ENCODE measurements at places on chromosomes 12 and 14. TPM values are rescaled to one million over a fixed set of nuclear protein-coding genes. Genes with fewer than 3 reads are reported as not detected.

GRCh38 chr12:104570174-104570907 lies 113.6 kb downstream of the CHST11 start:
- DNase-seq: no peak

DNA sequence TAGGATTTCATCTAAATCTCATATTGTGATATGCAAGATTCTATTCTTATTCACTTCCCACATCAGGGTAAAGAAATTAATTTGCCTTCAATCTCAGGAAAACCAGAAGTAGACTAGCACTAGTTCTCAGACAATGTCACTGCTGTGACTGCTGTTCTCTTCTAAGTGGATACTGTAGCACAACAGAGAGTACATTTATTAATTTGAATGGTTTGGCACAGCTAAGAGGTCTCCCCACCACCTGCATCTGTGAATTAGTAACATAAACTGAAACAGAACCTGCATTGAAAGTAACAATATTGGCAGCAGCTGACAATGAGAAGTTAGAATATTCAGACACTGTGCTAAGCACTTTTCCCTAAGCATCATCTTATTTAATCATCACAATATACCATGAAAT lies 253.1 kb downstream of the PDZRN4 start:
- DNase-seq: no peak

GRCh38 chr12:238736-239398 lies 23.8 kb downstream of the SLC6A13 start:
- no peak for DNase-seq

DNA sequence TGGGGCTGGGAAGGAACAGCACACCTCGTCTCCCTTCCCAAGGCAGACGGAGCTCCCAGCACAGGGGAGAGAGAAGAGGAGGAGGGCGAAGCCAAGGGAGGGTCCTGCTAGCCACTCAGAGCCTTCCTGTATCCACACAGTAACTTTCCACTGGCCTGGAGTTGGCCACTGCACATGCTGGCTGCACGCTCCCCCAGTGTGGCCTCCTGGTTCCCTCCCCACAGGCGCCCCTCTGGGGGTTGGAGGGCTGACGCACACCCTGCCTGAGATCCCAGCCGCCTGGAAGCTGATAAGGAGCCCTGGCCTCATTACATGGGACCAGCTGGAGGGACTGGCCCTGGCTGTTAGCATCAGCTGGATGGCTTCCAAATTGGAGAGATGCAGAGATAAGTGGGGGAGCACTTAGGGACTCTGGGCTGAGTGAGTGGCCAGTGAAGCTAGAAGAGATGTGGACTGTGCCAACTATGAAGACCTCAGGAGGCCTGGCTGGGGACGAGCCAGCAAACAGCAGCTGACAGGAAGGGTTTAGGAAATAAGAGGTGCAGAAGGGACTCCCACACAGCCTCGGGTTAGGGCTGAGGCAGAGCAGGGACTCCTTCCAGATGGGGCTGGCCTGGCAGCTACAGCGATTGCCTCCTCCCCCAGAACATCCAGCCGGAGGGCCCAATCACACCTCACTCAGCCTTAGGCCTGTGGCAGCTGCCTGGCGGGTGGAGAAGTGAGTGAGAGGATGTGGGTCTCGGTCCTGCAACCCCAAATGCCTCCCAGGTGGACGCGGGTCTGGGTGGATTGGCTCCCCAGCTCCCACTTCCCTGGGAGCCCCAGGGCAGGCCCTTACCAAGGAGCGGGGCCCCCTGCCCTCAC lies 26.3 kb upstream of the BCDIN3D start:
- peak; percentile 40 for DNase-seq

GRCh38 chr14:103072595-103073366 lies 11.2 kb upstream of the LBHD2 start:
- DNase-seq: no peak

DNA sequence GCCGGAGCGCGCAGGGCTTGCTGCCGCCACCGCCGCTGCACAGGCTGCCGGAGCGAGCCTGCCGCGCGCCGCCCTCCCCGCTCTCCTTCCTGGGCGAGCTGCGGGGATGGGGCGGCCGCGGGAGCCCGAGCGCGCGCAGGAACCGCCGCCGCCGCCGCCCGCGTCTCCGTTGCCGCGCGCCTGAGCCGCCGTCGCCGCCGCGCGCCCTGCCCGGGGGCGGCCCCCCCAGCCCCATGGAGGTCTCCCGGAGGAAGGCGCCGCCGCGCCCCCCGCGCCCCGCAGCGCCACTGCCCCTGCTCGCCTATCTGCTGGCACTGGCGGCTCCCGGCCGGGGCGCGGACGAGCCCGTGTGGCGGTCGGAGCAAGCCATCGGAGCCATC lies 352 bp downstream of the PLXNC1 start:
- DNase-seq: peak; percentile 31

DNA sequence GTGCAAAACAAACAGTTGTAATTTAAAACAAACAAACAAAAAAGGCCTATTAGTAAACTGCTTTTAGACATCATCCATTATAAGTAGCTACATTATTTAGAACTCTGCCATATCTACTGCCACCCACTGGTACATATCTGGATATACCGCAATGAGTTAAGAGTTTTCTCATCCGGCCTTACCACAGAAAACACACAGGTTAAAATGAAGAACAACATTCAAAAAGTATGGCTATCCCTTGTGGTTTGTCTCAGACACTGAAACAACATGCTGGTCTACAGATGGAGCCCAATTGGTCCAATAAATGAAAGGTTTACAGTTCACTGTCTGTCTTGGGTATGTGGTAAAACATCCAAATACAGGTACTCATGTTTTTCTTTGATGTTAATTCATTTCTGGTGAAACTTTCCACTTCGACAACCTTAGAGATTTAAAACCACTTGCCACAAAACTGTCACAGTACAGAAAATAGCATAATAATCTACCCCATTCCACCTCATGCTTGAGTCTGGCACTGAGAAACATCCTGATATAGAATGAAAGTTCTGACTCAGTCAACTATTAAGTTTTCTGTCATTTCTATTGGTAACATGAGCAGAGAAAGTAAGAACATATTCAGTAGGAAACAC lies 354.3 kb downstream of the CEP128 start:
- DNase-seq: no peak

Gene AMHR2
- total RNA-seq: not detected

Gene EMC9
- 8.6 TPM for total RNA-seq

- no peak for DNase-seq
These were observed 11.4 kb downstream of the EVL start for GRCh38 chr14:100076606-100077005.

- DNase-seq: no peak
These were observed 18.5 kb downstream of the TMEM132D start for GRCh38 chr12:129885287-129885686.

- DNase-seq: no peak
These were observed 5.0 kb downstream of the PPTC7 start for GRCh38 chr12:110577864-110578693.

DNA sequence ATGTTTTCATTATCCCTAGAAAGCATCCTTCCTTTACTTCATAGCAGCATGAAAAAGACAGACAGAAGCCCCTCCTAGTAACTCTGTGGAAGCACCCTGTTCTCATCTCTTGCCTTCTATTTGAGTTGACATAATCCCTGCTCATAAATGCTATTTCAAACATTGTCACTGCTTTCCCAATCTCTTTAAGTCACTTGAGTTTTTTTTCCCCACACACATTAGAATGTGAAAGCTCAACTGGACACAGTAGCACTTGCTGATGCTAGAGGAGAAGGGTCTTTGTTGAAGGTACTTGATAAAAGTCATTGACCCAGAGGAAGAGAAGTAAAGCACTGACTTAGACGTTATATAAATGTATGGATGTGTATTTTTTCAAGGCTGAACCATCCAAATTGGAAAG lies 3.0 kb downstream of the E2F7 start:
- DNase-seq: no peak

Gene GPD1
- 9.4 TPM for total RNA-seq

Gene CLEC9A
- total RNA-seq: not detected

Gene LRRC10
- not detected for total RNA-seq

- DNase-seq: no peak
These were observed 47.6 kb downstream of the FAM222A start for GRCh38 chr12:109760930-109761921.

Gene EPYC
- not detected for total RNA-seq

- DNase-seq: no peak
These were observed 11.6 kb downstream of the SLC7A7 start for GRCh38 chr14:22803687-22803974.

GRCh38 chr12:6278439-6279255 lies 31.8 kb upstream of the PLEKHG6 start:
- DNase-seq: peak; percentile 98

DNA sequence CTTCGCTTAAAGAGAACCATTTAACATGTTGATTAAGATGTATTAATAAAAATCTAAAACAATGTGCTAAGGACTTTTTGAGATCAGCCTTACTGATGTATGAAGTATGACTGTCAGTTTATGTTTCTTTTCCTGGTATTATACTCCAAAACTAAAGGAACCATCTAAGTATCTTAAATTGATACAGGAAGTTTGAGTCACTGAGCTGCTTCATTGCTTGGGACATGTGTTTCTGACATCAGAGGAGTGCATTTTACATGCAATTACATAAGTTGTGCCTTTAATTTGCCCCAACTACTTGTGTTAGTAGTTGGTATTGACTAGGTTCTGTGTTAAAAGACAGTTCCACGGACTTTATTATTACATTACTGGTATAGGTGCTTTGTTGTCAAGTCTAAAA lies 50.9 kb downstream of the PROX2 start:
- no peak for DNase-seq

DNA sequence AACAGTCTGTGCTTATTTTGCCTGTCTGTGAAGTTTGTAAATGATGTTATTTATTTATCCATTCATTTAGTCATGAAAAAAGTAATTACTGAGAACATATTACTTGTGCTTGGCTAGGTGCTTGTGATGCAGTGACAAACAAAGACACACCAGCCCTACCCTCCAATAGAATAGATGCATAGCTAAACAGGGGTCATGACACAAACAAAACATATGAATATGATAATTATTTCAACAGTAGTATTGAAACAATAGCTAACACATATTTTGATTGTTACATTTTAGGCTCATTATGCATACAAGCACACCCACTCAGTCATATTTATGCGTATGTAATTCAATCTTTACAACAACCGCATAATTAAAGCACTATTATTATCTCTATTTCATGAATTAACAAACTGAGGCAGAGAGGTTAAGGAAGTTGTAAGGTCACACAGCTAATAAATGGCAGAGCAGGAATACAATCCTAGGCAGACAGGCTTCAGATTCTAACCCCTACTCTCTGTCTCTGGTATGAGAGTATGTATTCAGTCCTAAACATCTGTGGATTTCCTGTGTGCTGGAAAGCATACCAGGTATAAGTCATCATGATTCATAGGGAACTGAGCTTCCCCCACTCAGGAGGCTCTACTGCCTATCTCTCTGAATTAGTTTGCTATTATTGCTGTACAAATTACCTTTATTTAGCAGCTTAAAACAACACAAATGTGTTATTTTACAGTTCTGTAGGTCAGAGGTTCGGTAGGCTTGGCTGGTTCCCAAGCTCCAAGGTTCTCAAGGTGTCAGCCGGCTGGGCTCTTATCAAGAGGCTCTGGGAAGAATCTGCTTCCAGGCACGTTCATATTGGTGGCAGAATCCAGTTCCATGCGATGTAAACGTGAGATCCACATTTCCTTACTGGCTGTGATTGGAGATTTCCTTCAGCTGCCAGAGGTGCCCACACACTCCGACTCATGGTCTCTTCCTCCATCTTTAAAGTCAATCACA lies 509.4 kb downstream of the GALC start:
- no peak for DNase-seq

Gene BIN2
- 1.2 TPM for total RNA-seq

DNA sequence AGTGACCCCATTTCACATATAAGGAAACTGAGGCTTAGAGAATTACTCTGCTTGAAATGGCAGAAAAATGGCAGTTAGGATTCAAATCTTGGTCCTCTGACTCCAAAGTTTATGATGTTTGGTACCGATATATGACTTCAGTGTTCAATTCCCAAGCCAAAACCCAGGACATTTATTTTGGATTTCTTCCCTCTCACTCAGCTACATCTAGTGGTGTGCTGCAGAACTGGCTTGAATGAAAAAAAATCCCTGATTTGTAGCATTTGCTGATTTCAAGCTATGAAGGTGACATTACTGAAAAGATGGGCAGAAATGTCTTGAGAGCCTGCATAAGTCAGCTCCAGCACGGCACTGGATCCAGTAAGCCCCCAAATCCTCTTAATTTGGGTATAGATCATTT lies 106.4 kb downstream of the EFCAB11 start:
- no peak for DNase-seq

Gene ACADS
- total RNA-seq: 4.9 TPM

DNA sequence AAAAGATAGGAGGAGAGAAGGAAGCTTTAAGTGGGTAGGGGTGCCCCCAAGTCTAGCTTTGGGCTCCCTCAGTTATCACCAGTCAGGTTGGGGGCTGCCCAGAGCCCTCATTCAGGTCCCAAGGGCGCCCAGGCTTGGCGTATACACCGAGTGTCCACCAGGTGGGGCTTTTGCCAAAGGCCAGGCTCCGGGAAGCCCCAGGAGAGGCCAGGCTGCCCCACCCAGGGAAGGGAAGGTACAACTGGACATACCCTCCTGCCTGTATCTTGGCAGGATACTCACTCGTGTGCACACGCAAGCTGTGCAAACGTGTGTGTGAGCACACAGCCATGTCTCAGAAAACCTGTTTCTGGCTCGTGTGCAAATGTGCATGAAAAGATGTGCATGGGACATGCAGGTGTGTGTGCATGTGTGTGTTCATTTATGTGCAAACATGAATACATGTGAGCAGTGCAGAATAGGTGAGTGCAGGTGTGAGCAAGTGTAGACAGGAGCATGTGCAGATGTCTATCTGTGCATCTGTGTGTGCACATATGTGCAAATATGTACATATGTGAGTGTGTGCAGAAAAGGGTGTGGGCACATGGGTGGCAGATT lies 103.9 kb upstream of the MYL2 start:
- DNase-seq: no peak

Gene PLEKHD1
- total RNA-seq: 0.41 TPM

- DNase-seq: no peak
These were observed 159.8 kb downstream of the RPAP3 start for GRCh38 chr12:47545938-47546609.

Gene IFT43
- total RNA-seq: 31.8 TPM

DNA sequence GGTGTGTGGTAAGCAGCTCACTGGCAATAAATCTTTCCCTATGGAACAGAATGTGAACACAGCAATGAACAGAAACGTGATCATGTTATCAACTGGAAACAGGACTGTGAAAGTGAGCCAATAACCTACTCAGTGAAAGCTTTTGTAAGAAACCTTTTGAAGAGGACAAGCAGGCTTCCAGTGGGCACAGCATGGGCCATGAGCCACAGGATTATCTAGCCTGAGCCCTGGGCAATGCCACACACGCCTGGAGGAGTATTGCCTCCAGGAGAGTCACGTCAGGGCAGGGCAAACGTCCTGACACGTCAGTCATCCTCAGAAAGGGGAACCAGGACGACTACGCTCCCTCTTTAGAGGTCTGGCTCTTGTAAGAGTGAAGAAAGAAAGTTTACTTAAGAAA lies 32.3 kb downstream of the NRDE2 start:
- no peak for DNase-seq

Gene IL23A
- total RNA-seq: not detected

- DNase-seq: no peak
These were observed 199.3 kb upstream of the PDZRN4 start for GRCh38 chr12:40988824-40989223.

Gene PKP2
- total RNA-seq: 7.3 TPM

Gene IFI27L2
- total RNA-seq: 17.9 TPM

Measured in frontal cortex (tissue), 4 donors.